ENCODE measurements at places on chromosomes 7 and 10.

GRCh38 chr7:98831641-98832221 lies 38.1 kb downstream of the TMEM130 start:
- DNase-seq = peak; percentile 8

GRCh38 chr10:79111846-79112614 lies 43.3 kb downstream of the ZMIZ1 start:
- no peak for DNase-seq

DNA sequence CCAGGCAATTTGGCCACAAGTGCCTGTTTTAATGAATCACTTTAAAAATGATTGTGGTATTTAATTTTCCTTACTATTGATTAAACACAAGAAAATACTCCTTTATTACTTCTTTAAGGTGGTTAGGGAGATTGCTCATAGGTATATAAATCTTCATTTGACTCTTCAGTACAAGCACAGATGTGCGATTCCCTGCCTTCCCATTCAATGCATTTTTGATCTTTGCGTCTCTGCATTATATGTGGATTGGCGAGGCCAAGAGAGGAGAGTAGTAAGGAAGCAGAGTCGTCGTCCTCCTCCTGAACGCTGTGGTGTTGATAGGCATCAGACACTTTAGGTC lies 683.7 kb downstream of the LRMDA start:
- DNase-seq = no peak

DNA sequence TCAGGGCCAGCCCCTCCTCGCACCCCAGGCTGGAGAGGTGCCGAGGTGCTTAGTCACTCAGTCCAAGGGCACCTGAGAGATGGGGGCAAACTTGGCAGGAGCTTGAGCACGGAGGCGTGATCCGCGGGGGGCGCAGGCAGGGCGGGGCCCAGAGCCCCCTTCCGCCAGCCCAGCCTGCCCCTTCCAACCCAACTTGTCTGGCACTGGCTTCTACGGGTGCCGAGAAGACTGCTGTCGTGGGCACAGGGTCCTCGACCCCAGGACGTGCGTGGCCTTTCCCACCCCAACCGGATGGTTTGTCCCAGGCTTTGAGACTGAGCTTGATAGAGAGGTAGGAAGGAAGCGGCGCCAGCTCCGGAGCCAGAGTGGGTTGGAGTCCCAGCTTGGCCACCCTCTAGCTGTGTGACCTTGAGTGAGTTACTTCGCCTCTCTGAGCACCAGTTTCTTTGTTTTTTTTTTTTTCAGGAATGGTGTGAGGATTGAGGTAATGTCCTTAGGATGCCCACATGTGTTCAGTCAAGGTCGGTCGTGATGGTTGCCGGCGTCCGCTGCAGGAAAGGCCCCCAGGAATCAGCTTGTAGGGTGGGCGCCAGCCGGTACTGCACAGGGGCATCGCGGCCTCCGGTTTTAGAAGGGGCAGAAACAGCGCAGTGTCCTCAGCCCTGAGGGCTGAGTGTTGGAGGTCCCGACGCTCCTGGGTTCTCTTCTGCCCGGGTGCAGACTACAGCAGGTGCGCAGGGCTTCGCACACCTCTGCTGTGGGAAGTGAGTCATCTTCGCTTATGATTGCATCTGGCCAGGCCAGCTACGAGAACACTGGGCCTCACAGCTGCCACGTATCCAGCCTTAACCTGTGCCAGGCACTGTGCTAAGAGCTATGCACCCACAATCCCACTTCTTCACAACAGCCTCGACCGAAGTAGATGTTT lies 28.6 kb upstream of the VAX1 start:
- no peak for DNase-seq

Data from activated naive CD8-positive, alpha-beta T cell treated with anti-CD3 and anti-CD28 coated beads for 36 hours (primary cell).